ENCODE measurements at places on chromosomes 1 and 21.

DNA sequence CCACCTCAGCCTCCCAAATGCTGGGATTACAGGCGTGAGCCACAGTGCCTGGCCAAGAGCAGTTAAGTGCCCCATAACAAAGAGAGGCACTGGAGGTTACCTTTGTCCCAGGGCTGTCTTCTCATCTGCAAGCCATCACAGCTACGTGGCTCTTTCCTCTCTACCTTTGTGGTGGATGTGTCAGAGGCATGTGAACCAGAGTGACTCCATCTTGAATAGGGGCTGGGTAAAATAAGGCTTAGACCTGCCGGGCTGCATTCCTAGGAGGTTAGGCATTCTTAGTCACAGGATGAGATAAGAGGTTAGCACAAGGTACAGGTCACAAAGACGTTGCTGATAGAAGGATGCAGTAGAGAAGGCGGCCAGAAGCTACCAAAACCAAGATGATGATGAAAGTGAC lies 59.4 kb upstream of the POU2F1 start:
- DNase-seq = no peak

- DNase-seq = peak; percentile 90
These were observed 30.6 kb upstream of the LCE5A start for GRCh38 chr1:152479792-152480595.

DNA sequence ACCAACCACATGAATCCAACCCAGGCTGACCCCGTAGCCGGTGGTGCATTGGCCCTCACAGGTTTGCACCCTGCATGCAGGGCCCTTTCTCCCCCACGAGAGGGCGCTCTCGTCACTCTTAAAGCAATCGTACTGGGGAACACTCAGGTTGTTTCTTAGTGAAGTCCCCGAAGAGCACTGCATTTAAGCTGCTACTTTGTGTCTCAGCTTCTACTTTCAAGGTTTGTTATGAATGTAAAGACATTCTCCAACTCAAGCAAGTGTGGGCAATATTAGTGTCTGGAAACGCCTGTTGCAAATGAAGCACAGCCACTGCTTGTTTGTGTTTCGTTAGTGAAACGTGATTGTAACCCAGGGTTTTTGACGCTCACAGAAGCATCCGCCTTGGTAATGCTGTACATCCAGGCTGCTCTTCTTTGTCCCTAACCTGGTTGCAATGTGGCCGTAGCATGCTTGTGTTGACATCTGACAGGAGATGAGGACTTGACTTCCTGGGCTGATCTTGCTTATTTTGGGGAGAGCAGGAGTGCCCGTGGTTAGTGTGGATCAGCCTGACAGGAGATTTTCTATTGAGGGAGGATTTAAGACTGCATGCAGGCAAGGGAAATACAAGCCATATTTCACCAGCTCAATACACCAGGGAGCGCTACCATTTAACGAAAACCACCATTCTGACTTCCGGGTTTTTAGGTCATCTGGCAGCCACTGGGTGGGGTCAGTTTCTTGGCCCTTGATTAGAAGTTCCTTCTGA lies 79.8 kb downstream of the ST6GALNAC3 start:
- peak; percentile 90 for DNase-seq

GRCh38 chr1:8625981-8626898 lies 191.2 kb downstream of the RERE start:
- DNase-seq = peak; percentile 88

DNA sequence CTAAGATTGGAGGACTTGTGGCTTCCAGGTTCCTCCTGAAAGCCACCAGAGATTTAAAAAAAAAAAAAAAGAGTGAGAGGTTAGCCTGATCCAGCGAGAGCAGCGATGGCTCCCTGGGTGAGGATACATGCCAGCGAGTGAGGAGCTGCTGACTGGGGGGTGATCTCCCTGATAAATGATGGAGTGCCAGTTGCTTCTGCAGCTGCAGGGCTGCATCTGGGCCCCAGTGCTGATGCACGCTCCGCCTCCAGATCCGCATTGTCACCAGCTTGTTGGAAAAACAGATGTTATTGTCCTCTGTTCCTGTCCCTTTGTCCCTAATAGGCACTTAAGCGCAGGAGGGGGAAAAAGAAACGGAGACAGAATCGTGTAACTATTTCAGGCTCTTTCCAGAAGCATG lies 28.6 kb downstream of the UBIAD1 start:
- DNase-seq = no peak

DNA sequence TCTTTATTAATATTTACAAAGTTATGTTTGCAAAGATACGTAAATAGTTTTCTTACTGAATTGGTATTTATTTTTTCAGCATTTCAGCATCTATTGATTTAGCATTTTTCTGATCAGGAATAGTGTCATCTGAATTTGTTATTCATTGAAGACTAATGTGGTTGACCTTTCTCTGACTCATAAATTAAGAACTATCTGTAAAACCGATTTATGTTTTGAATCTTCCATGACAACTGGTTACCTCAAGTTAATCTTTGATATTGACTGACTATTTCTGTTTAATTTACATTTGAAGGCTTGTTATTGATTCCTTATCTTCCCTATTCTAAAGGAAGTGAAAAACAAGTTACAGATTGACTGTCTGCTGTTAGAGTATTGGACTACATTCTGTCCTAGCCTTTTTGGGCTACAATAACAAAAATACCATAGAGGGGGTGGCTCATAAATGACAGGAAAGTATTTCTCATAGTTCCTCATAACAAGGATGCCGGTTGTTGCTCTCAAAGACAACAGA lies 1131.4 kb downstream of the PLA2G4A start:
- no peak for DNase-seq

Data from OCI-M1 (cell line).